Osteocyte (in vitro differentiated cells): ENCODE measurements at places on chromosomes 1 and 21. TPM values are rescaled to one million over a fixed set of nuclear protein-coding genes. Genes with fewer than 3 reads are reported as not detected.

- H3K27me3 ChIP-seq: no peaks in the 10 kb centered on the region
- no peak for DNase-seq
- H3K36me3 ChIP-seq: no peaks in the 10 kb centered on the region
- no peaks in the 10 kb centered on the region for H3K4me1 ChIP-seq
Observed at GRCh38 chr1:48979940-48980339, 203.2 kb upstream of the BEND5 start.

DNA sequence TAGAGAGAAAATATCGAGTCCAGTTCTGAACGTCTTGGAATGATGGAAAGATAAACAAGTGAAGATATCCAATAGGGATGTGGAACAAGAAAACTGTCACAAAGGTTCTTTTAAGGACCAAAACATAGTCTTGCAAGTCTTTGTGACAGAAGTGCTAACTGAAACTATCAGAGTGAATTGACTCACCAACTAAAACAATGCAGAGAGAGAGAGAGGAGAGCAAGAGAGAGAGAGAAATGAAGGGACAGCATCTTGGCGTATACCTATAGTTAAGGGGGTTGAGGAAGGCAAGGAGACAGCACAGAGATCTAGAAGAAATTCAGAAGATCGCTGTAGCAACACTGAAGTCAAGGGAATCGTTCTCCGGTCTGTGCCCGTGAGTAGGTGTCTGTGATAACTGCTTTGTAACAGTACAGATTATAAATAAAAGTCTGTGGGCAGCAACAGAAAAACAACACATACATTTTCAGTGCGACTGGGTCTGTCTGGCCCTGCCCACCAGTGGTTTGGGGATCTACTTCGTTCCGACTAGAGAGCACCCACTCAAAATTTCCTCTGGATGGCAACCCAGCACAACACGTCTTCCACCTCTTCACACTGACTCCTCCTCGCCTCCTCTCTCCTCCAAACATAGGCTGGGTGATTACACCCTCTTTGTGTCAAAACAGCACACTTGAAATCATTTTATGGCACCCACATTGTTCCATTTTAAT is 4.8 kb upstream of the COA6 start:
- no peak overlapping the region for H3K4me3 ChIP-seq
- DNase-seq: no peak
- no peaks in the 10 kb centered on the region for H3K36me3 ChIP-seq
- peaks cover 9% of the 10 kb centered on the region for H3K4me1 ChIP-seq
- no peak overlapping the region for H3K27ac ChIP-seq
- peaks cover 2% of the 10 kb centered on the region for H3K27me3 ChIP-seq

- peaks cover 28% of the 10 kb centered on the region for H3K36me3 ChIP-seq
- H3K27me3 ChIP-seq: no peaks in the 10 kb centered on the region
- no peak overlapping the region for H3K27ac ChIP-seq
- peaks cover 1% of the 10 kb centered on the region for H3K4me1 ChIP-seq
- no peak for DNase-seq
- H3K4me3 ChIP-seq: no peak overlapping the region
Observed at GRCh38 chr1:27292106-27292505, 29.9 kb upstream of the TMEM222 start.

- H3K4me3 ChIP-seq: no peak overlapping the region
- no peak overlapping the region for H3K27ac ChIP-seq
- H3K4me1 ChIP-seq: no peaks in the 10 kb centered on the region
- H3K36me3 ChIP-seq: no peaks in the 10 kb centered on the region
- H3K27me3 ChIP-seq: peaks cover 50% of the 10 kb centered on the region
- no peak for DNase-seq
Observed at GRCh38 chr1:227465256-227465655, 98.1 kb upstream of the ZNF678 start.

DNA sequence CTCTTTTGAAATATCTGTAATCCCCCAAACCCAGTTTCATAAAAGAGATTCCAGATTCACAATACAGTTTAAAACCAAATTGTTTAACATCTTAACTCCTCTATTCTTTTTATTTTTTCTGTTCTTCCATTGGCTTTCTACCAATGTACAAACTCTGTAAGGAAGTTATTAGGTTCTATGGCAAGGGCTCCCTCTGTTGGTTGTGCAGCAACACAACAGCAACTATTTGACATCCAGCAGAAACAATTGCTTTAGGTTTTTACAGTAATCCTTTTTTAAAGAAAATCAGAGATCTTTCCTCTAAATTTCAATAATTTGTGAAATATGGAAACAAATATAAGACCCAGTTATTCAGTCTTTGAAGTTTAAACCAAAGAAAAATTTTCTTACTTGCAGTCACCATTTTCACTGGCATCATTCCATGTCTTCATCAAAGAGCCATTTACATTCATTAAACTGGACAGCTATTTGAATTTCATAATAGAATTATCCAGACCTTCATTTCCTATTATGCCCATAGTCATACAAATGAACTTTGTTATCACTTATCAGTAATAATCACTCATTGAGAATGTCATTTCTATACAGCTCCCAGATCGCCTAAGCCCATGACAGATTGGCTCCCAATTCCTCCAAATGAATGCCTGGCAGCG is 46.5 kb upstream of the RNF11 start:
- no peaks in the 10 kb centered on the region for H3K36me3 ChIP-seq
- H3K4me1 ChIP-seq: no peaks in the 10 kb centered on the region
- H3K4me3 ChIP-seq: no peak overlapping the region
- no peak for DNase-seq

DNA sequence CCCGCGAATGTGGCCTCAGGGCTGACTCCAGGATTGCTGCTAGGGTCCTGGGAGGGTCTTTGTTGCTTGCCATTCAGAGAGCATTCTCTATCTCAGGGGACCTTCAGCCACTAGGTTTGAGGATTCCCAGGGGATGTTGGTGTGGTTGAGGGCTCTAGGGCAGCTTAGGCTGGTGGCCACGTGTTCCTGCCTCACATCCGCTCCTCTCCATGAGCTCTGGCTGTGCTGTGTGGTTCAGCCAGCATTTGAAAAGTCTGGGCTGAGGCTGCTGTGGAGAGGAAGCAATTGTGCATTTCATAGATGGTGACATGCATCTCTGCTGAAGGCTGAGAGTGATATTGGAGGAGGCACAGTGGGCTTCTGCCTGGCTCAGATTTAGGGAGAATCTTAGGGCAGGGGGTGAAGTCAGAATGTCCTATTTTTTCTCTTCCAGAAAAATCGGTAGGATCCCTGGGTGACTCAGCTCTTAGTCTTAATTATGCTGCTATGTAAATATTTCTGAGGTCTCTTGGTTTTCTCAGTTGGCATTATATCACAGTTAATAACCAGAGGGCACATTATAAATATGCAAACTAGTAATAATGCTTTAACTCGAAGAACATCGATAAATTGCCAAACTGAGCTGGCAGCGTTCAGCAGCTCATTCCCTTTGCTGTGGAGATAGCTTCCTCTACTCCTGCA is 182.3 kb downstream of the CAMTA1 start:
- no peak overlapping the region for H3K4me3 ChIP-seq
- H3K27me3 ChIP-seq: peaks cover 32% of the 10 kb centered on the region
- no peak for DNase-seq

DNA sequence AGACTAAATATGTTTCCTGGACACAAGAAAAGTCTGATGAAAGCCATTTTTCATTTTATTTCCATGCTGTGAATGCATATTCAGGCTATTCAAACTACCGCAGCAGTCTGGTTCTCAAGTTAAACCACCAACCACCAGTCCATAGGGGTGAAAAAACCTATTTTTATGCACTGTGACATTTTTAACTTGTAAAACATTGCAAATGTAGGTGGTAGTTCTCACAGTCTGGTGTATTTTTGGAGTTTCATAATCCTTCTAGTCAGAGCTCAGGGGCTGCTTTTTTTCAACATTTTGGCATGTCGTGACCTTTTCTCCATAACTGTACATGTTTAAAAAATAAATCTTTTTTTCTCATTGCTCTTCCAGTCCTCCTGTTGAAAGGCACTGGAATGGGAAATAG is 907.6 kb upstream of the ADGRL2 start:
- no peak for DNase-seq
- peaks cover 50% of the 10 kb centered on the region for H3K4me1 ChIP-seq
- H3K27me3 ChIP-seq: no peaks in the 10 kb centered on the region
- H3K36me3 ChIP-seq: no peaks in the 10 kb centered on the region
- H3K27ac ChIP-seq: peak overlapping the region; percentile 6

GRCh38 chr1:30169269-30169668 is 554.1 kb downstream of the MATN1 start:
- H3K4me1 ChIP-seq: no peaks in the 10 kb centered on the region
- peaks cover 27% of the 10 kb centered on the region for H3K27me3 ChIP-seq
- H3K27ac ChIP-seq: no peak overlapping the region
- H3K4me3 ChIP-seq: no peak overlapping the region
- no peak for DNase-seq
- no peaks in the 10 kb centered on the region for H3K36me3 ChIP-seq

DNA sequence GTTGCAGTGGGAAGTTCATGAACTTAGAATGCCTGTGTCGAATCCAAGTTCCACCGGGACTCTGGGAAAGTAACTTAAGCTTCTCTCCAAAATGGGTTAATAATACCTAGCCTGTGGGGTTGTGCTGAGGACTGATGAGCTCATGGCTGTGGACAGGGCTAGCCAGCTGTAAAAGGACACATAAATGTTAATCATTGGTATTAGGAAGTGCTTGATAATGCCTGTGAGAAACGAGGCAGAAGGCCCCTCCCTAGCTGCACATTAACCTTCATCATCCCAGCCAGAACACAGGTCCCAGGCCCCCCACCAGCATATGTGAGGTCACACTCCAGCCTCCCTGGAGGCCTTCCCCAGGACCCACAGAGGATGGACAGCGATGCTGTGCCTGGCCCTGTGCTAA is 789 bp upstream of the GJB4 start:
- no peaks in the 10 kb centered on the region for H3K36me3 ChIP-seq
- no peak overlapping the region for H3K4me3 ChIP-seq
- H3K27me3 ChIP-seq: no peaks in the 10 kb centered on the region
- no peaks in the 10 kb centered on the region for H3K4me1 ChIP-seq

DNA sequence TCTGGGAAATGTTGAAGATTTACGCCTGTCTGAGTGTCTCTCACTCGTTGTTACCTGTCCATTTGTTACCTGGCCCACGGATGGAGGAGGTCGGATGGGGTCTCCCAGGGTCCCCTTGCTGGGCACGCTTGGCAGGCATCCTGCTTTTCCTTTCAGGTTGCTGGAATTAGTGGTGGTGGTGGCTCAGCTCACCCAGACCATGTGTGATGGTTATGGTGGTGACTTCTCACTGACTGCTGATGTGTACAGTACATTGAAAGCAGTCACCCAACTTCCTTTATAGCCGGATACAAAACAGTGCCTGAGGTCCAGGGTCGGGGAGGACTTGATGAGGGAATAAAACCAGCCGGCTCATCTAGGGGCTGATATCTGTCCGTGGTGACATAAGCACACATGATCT is 19.5 kb downstream of the MAPKAPK2 start:
- no peak overlapping the region for H3K4me3 ChIP-seq
- peaks cover 2% of the 10 kb centered on the region for H3K36me3 ChIP-seq
- no peak overlapping the region for H3K27ac ChIP-seq

DNA sequence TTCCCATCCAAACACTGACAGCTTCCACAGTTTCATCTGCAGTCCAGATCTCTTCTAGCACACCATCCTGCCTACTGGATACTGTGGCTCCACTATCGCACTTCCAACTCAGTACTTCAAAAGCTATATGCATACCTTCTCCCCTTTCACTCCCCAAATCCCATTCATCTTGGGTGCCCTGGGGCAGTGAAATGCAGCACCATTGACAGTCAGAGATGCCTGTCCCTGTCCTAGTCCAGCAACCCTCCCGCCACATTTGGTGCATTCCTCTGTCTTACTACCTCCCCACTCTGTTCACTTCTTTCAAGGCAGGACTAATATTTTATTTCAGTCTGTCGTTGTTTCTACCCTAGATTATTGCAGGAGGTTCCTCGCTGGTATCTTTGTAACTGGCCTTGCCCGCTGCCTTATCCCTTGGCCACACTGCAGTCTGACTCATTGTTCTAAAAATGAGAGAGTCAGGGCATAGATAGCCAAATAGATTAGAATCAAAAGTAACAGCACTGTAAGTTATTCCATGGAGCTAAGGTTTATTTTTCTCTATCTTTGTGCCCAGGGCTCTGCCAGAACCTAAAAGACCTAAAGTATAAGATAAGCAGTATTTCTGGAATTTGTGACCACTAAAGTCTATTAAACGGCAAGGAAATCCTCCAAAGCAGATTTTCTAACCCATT is 96.7 kb downstream of the ESRRG start:
- DNase-seq: no peak
- H3K27me3 ChIP-seq: no peaks in the 10 kb centered on the region
- H3K4me3 ChIP-seq: no peak overlapping the region
- H3K36me3 ChIP-seq: no peaks in the 10 kb centered on the region
- H3K27ac ChIP-seq: no peak overlapping the region

- peak overlapping the region; percentile 40 for H3K4me3 ChIP-seq
- H3K27me3 ChIP-seq: no peaks in the 10 kb centered on the region
- DNase-seq: no peak
Observed at GRCh38 chr1:91864017-91864700, 21.8 kb downstream of the TGFBR3 start.

DNA sequence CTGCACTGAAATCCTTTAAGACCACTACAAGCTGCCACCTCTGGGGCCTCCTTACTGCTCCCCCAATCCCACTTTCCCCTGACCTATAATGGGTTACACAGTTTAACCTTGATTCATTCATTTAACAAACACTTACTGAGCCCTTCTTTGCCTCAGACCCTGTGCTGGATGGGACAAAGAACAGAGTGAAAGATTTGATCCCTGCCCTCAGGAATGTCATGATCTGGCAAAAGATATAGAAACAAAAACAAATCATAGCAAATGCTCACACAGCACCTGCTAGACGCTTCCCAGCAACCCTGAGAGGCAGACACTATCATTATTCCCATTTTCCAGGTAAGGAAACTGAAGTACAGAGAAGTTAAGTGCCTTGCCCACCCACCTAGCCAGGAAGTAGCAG is 7.0 kb upstream of the AUNIP start:
- H3K36me3 ChIP-seq: peaks cover 11% of the 10 kb centered on the region
- peaks cover 7% of the 10 kb centered on the region for H3K4me1 ChIP-seq
- H3K27ac ChIP-seq: no peak overlapping the region
- no peak overlapping the region for H3K4me3 ChIP-seq

DNA sequence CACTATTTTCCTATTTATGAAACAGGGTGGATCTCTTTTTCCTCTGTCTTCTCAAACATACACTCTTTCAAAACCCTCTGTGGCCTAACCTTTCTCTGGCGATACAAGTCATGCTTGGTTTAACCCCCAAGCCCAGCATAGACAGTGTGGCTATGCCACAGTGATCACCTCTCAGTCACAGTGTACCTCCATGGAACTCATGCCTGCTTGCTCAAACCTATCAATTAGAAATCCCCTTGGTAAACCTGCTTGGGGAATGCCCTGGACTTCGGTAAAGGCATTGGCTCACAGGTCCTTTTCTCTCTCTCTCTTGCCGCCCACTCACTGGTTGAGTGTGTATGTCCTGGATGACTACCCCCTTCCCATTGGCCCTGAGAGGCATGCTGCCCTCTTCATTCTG is 147.5 kb downstream of the CYYR1 start:
- DNase-seq: no peak
- H3K36me3 ChIP-seq: no peaks in the 10 kb centered on the region
- H3K4me3 ChIP-seq: no peak overlapping the region
- H3K4me1 ChIP-seq: no peaks in the 10 kb centered on the region

The FCRL1 gene
- total RNA-seq: not detected in 2 replicates

The GPATCH3 gene
- total RNA-seq: 19.9 and 20.4 TPM in 2 replicates

The LAPTM5 gene
- not detected in 2 replicates for total RNA-seq

The NFYC gene
- total RNA-seq: 49.0 and 53.4 TPM in 2 replicates

The MYOC gene
- total RNA-seq: not detected in 2 replicates
